ENCODE measurements at places on chromosomes 6 and 20.
A peak's percentile ranks its signal among the peaks of the same experiment; 100 is the strongest.

- no peak for DNase-seq
Measured at GRCh38 chr20:49457444-49457843, 25.0 kb downstream of the KCNB1 start.

DNA sequence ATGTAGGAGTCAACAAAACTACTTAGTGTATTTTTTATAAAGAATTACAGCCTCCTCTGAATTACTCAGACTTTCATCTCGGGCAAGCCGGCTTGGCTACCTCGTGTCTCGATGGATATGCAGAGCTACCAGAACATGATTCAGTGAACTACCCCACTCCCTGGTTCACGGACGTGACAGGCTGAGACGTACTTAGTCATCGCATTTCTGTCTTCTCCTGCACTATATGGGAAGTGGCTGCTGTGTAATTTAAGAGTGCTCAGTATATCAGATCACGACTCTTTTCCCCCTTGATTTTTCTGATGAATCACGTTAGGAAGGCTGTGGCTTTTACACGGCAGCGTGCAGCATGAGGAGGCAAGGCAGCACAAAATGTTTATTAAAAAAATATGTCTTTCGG lies 302.7 kb upstream of the ZFP64 start:
- peak; percentile 45 for DNase-seq

GRCh38 chr20:60091861-60092260 lies 133.6 kb downstream of the CDH26 start:
- DNase-seq = no peak

DNA sequence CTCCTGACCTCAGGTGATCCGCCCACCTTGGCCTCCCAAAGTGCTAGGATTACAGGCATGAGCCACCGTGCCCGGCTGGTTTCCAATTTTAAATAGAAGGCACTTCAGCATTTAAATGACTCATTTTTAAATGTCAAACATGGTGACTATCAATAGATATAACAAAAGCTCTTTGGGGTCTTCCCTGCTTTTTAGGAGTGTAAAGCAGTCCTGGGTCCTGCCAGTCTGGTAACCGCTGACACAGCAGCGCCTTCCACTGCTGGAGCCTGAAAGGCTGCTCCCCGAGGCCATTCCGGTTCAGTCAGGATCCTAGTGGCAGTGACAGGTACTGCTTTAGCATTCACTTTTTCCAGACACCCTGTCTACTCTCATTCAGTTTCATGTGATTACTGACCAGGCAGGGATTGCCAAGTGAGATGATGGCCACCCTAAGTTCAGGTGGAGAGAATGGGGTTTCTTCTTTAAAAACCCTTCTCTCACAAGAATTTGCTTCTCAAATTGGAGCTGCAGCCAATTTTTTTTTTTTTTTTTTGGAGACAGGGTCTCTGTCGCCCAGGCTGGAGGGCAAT lies 5.1 kb downstream of the DIDO1 start:
- DNase-seq = peak; percentile 69

- no peak for DNase-seq
Measured at GRCh38 chr6:42185597-42185996, 9.2 kb downstream of the GUCA1B start.

DNA sequence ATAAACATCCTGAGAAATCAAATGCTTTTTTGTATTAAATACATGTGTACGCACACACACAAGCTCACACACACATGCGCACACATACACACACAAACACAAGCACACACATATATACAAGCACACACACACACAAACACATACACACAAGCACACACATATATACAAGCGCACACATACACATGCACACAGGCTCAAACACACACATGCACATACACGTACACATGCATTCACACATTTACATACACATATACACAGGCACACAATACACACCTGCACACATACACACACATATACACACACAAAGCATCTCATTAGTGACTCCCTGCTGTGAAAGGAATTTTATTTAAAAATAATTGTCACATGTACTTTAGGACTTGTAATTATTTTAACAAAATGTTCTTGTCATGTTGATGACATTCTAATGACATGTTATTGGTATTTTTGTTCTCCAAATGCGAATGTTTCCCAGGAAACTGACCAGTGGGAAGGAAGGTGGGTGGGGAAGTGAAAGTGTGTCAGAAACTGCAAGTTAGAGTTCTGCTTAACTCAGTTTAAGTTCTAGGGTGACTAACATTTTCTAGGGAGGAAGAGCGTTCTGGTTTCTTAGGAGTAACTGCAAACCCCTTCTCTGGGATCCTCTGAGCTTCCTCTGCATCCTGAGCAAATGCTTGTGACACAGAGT lies 113.9 kb upstream of the ZNF217 start:
- peak; percentile 63 for DNase-seq

DNA sequence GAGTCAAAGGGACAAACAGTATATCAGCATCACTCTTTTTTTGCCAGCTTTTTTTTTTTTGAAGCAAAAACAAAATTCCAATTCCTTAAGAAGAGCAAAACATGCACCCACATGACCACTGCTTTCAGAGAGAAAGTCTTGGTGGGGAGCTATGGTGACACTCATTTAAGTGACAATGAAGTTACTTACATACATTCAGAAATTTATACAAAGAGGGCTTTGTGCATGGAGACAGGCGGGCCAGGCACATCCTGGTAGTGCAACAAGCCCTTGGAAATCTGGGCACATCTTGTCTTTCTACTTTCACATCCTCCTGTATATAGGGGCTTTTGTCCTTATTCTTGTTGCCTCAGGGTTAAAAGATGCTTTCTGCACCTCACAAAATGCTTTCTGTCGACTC lies 55.9 kb downstream of the IL22RA2 start:
- no peak for DNase-seq

DNA sequence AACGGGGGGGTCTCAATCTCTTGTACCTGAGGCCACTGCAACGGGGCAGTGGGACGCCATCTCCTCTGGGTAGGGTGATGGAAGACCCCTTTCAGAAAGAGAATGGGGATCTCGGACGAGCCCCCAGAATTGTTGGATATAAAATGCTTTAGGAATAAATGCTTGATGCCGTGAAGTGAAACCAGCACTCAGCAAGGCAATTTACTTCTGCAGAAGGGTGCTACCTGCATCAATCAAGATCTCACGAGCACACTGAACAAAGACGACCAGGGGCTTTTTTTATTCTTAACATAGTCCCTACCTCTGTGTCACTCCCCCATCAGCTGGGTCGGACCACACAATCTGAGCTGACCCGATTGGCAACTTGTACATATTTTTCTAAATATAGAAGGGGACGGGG lies 203.6 kb upstream of the TBX18 start:
- DNase-seq = no peak

DNA sequence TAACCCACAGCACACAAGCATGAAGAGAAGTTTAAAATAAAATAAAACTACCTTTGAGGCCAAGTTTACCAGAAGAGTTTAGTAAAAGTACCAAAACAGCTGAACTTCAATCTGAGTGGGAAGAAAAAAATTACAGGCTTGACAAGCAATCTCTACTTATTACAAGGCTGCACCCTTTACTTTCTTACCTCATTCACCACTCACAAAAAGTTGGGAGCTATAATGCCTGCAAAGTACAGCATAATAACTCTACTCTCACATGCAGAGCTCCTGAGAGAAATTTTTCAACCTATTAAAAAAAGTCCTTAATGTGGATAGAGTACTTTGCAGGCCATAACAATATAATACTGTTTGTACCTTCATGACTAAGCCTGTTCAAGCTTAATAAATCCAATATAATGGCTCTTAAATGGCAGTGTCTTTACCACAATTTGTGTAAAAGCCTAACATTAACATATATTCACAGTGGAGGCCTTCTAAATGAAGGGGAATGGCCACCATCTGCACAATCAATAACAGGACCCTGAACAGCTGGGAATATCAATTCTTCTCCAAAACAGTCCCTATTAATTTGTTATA lies 103.1 kb downstream of the DST start:
- DNase-seq = no peak

GRCh38 chr20:45911486-45912343 lies at the start of gene PLTP:
PLTP (minus strand) TSS chr20:45912155; CDS start chr20:45911452, 703 bp downstream.
- no peak for DNase-seq

DNA sequence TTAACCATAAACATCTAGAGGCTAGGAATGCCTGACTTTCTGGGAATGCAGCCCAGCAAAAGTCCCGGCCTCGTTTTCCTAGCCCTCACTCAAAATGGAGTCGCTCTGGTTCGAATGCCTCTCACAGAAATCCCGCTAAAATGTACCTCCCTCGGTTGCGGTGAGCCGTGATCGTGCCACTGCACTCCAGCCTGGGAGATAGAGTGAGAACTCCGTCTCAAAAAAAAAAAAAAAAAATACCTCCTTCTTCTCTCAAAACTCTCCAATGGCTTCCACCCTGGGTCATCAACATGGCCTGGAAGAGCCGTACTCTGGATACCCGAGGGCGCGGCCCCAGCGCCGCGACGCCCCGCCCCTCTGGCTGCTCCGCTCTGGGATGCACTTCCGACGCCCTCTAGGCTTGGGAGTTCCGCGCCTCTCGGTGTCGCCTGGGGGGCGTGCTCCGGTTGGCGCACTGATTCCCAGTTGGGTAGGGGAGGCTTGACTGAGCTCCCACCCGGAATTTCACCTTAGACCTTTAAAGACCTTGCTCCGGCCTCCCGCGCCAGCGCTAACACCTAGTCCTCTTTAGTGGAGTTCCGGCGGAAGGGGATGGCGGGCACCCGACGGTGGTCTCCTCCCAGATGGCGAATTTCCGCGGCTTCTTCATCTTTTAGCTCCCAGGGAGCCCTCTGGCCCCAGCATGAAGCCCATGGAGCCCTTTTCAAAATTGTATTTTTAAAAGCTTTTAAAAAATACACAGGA lies 12.3 kb downstream of the HMGN4 start:
- DNase-seq = no peak

GRCh38 chr6:113879186-113880096 lies 22.3 kb downstream of the MARCKS start:
- DNase-seq = no peak

DNA sequence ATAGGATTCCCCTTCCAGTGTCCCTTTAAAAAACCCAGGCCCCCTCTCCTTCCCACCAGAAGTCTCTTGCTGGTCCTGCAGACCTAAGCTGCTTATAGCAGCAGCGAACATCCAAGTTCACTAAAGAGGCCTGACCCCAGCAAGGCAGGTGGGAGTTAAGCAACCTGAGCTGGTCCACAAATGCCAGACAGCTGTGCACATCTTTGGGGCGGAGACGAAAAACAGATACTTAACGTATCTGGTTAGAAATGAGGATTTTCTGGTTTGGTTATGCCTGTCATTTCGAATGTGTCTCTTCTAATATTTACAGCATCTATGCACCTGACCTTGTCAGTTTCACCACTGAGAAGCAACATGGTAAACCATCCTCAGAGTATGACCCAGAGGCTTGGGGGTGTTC lies 87.8 kb downstream of the SLC2A10 start:
- DNase-seq = no peak

GRCh38 chr20:24960302-24960801 lies 11.3 kb downstream of the CST7 start:
- no peak for DNase-seq

DNA sequence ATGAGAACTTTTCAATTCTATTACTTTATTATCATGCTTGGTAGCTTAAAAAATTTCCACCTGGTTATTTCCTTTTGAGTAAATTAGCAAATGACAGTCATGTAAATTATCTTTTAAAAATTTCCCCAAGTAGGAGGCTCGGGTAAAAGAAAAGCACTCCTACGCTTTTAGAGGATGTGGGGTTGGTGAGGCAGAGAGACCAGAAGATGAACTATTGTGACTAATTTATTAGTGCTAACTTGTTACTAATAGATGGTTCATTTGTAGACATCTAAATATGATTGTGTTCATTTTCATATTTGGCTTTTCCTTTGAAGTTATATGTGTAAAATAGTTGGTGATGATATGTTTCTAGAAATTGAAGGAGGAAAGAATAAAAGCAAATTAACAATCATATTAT lies 27.0 kb downstream of the ZNF292 start:
- peak; percentile 37 for DNase-seq

- DNase-seq = peak; percentile 13
Measured at GRCh38 chr20:38806855-38807655, 1.6 kb downstream of the PPP1R16B start.

- no peak for DNase-seq
Measured at GRCh38 chr6:38436726-38437465, 202.8 kb downstream of the BTBD9 start.

- no peak for DNase-seq
Measured at GRCh38 chr20:19996917-19997316, 20.2 kb upstream of the NAA20 start.

GRCh38 chr6:93592417-93592816 lies 173.1 kb upstream of the EPHA7 start:
- DNase-seq = no peak

DNA sequence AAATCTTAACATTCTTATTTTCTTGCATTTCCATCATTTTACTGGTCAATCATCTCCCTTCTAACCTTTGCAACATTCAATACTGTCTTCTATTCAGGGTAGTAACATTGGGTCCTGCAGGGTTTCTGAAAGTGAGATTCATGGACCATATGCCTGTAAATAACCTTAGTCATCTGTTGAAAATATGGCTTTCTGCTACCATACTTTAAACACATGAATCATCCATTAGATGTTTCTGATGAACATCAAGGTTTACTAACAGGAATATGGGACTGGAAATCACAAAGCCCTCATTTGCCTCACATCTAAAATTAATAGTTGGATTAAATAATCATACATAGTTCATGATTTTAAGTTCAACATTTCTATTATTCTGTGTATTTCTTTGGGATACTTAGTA lies 475.9 kb upstream of the MARCKS start:
- DNase-seq = no peak

DNA sequence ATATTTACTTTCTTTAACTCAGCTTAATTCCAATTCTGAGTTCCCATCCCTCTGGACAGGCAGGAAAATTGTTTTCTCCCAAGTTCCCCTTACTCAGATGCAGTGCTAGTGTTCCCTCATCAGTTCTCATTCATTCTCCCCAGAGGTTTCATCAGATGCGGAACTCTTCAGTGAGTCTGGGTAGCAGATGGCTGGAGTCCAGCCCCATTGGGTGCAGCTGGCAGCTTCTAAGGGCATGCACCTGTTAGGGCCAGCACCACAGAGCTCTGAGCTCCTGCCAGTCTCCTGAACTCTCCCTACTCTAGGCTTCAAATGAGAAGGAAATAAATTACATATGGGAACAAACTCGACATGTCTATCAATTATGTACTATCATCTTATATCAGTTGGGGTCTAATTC lies 76.6 kb downstream of the SOD2 start:
- no peak for DNase-seq

DNA sequence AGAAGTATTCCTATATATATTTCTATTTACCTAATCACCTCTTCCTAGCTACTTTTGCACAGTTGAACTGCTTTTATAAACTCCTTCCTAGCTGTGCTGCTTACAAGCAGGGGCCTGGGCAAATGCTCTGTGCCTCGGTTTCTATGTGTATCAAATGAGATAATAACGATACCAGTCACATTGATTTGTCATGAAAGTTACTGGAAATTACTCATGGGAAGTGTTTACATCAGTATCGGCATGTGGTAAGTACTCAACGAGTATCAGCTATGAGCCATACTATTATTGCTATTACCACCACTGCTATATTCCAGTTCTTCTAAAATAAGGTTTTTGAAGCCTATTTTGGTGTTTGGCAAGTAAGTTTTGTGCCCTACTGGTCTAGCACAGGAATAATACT lies 4.9 kb downstream of the LAMA4 start:
- no peak for DNase-seq

GRCh38 chr6:107634324-107635056 lies 144.6 kb downstream of the SOBP start:
- no peak for DNase-seq

GRCh38 chr20:34636648-34637047 lies 40.2 kb downstream of the PIGU start:
- no peak for DNase-seq

GRCh38 chr6:90177544-90178383 lies 118.9 kb downstream of the BACH2 start:
- DNase-seq = no peak

Measured in T-helper 2 cell treated with Interferon-gamma antibody and Interleukin-4, amounts not matched to agents 5 μg/mL and 100 μg/mL, for 36 hours (primary cell).